ENCODE measurements at places on chromosomes 4 and X.

- no peak for DNase-seq
Measured at GRCh38 chrX:126339928-126340327, 173.8 kb upstream of the DCAF12L2 start.

DNA sequence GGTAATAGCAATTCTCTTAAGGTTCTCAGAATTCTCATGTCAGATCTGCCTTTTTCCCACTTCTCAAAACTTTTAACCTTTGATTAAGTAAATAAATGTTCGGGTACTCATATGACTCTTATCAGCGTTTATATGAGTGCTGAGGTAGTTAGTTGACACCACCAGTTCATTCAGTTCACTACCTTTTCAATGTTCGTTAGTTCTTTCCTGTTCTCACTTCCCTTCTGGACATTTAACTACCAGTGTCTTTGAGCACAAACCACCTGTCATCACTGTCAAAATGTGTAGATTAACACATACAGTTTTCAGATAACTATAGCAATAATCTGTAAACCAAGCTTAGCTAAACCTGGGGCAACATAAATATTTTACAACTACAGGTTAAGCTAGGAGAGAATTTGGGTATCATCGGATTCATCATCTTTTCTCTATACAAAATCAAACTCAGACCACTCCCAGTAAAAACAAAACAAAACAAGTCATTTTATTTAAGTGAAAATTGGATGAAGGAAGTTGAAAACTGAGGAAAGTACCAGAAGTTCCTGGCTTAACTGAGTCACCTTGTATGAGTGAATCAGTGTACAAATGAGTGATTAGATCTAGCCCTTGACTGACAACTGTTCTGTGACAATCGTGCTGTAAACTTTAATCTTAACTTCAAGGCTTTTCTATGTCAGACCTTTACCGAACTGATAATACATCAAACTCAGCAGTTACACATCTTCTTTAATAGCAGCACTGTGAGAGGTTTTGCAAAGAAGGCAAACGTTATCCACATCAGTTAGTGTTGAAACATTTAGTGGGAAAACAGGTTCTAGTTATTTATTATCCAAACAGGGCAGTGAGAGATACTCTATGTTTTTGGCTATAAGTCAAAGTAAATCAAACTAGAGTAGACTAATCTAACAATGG is 41.9 kb downstream of the ARHGEF38 start:
- DNase-seq = no peak

DNA sequence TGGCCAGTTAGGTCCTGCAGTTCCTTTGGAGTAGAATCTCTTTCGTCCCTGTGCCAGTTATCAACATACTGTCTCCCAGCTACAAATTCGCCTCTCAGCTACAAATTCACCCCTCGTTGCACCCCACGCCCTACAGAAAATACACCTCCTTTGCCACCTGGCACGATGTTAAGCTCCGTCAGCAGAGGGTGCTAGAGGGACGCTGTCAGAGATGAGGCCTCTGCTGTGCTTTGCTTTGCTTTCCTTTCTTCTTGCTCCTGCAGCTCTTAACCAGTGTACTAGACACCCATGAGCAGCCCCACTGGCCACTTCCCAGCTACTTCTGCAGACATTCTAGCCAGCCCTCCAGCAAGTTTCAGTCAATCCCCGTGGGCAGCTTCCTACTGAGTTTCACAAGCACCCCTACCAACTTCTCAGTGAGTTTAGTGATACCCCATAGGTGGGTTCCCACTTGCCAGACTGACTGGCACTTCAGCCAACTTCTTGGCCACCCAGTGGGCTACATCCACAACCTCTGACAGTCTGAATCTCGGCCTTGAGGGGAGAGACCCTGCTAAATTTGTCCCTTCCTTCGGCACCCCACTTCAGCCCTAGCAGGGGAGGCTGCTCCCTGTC is 21.8 kb downstream of the HAUS3 start:
- DNase-seq = peak; percentile 69

GRCh38 chrX:387729-388128 is 1.0 kb upstream of the PPP2R3B start:
- DNase-seq = no peak

- DNase-seq = no peak
Measured at GRCh38 chr4:148214529-148215166, 227.6 kb downstream of the NR3C2 start.

DNA sequence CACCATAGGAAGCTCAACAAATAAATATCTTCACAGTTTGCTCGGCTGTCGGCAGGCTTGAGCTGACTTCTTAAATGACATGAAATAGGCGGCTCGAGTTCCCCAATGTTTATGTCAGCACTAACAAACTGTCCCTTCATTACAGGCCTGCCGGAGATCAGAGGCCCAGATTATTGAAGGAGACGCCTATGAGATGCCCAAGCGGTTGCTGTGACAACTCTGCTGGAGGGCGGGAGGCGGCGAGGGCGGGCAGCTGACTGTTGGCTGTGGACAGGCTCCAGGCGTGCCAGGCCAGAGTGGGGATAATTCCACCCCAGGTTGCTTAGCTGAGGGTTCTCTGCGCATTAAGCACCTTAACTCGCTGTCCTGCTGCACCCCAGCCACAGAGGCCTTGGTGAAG is 39.2 kb upstream of the MSX1 start:
- DNase-seq = no peak

DNA sequence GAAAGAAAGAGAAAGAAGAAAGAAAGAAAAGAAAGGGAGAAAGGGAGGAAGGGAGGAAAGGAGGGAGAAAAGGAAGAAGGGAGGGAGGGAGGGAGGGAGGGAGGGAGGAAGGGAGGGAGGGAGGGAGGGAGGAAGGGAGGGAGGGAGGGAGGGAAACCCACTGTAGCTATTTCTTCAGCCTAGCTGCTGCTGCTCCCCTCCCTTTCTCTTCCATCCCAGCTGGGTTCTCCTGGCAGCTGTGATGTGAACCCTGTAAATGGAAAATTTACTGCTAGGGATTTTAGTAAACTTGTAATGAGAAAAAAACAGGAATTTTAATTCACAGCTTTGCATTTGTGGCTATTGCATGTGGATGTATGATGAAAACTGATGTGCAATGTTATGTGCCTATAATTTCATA is 8.0 kb downstream of the NR0B1 start:
- no peak for DNase-seq

DNA sequence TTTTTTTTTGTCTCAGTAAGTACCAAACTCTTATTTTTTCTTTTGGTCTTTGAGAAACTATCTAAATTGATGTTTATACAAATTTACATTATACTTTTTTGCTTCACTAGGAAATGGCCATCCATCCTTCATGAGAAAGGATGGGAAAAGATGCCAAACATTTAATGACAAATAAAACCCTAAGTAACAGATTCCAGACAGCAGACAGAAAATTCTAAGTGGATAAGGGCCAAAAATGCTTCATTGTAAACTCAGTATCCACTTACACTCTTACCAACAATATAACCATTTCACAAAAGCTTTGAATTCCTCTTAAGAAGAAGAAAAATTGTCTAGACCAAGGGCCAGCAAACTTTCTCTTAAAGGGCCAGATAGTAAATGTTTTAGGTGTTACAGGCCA is 3.5 kb downstream of the GUCY1B1 start:
- DNase-seq = no peak

DNA sequence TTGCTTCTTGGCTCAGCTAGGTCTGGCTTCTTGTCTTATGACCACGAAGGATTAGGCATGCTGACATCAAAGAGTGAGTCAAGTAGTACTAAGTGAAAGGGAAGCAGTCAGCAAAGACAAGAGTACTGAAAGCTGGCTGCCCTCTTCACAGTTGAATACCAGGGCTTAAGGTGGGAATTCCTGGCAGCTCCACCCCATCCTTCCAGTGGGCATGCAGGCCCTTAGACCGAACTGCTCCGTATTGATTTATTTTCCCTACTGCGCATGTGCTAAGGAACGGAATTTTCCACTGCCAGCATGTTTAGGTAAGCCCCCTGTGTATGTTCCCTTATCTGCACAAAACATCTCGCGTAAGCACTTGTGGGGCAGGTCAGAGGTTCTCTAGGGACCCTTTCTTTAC is 2320.1 kb downstream of the ARAP2 start:
- DNase-seq = no peak

DNA sequence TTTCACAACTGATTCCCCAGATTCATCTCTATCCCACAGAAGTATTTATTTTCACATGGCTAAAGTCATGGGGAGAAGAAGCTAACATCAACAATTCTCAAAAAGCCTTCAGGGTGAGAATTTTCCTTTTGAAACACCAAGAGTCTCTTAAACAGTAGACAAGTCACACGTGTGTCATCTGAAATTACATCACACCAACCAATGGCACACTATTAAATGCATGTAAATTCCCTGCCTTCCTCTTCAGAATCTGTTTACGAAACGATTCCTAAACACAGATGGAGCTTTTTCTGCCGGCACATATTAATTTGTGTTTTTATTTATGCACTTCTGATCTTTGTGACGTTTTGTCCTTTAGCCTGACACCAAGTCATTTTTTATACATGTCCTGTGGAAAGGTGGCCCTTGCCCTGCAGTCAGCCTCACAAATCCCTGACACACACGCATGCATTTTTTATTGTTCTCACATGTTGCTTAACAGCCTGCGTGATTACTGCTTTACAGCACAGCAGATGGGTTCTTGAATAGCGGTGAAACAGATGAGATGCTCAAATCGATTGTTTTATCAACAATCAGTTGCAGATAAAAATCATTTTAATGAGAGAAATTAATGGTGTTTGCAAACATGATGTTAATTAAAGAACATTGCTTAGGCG is 735.9 kb upstream of the TENM3 start:
- DNase-seq = no peak

DNA sequence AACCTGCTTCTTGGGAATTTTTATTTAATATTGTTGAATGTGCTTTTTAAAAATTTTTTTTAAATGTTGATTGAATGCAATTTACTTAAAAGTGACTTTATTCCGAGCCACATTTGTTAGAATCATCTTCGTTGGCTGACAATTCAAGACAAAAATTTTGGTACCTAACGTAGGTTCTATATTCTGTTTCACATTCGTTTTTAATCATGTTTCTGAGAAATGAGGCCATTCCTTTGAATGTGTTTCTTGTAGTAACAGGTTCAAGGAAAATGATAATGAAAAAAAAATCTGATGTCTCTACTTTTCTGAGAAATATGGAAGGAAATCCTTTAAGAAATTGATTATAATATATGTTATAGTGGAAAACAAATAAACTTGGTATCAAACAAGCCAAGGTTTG is 92.3 kb upstream of the DCLK2 start:
- no peak for DNase-seq

DNA sequence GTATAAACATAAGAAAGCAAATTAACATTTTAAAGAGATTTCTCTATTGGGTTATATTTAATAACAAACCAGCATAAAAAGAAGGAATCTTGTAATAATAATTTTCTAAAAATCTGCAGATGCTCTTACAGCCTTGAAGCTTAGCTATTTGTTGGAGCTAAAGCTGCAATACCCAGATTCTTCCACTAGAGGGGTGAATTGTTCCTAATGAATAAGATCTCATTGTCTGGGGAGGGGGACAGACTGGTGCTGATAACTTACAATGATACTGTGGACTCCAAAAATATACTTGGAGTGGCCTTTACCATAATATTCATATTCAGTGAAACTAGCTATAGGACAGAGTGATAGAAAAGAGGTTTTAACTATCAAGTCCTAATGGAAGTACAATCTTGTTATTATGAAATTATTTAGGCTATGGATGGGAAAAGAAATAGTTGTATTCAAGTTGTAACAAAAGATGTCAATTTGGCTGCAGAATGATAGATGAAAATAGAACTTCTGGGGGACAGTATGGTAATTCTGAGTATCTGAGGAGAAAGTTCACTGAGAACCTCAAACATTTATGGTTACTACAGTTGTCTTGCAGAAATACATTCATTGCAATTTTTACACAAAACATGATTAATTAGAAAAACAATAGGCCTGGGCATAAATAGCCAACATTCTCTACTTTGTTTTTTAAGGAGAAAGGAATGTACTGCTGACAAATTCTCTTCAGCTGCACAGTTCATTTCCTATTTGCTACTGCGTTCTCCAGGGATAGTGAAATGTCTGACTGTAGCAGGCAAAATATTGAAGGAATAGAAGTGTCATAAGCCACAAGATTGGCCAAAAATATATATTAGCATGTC is 443.3 kb downstream of the GBA3 start:
- DNase-seq = no peak

DNA sequence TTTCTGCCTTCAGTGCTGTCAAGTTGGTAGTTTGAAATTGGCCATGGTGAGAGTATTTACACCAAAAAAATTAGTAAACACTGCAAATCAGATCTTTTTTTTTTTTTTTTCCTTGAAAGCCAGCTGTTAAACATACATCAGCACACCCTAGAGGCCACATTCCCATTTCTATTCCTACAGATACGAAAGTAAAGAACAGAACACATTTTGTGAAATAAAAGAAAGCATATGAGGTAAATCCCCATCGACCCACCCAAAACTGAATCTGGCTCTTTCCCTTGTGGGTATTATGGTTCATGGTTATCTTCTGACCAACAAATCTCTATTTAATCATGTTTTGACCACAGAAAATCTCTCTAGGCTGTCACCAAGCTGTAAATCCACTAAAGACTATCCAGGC is 41.8 kb upstream of the AP1AR start:
- DNase-seq = no peak

DNA sequence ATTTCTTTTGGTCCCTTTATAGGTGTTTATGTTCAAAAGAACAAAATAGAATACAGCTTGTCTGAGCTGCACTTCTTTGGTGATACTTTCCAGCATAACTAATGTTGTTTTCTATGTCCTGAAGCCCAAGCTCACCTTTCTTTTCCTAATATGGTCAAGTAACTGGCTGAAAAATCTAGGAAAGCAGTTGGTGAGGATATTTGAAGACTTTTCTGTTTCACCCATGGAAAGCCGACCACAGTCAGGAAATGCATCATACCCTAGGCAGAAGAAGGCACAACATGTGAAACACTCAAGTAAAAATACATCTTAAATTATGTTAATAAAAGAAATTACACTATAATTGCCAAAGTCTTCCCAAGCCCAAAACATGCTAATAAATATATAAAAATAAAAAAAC is 337.0 kb downstream of the PDGFC start:
- no peak for DNase-seq

DNA sequence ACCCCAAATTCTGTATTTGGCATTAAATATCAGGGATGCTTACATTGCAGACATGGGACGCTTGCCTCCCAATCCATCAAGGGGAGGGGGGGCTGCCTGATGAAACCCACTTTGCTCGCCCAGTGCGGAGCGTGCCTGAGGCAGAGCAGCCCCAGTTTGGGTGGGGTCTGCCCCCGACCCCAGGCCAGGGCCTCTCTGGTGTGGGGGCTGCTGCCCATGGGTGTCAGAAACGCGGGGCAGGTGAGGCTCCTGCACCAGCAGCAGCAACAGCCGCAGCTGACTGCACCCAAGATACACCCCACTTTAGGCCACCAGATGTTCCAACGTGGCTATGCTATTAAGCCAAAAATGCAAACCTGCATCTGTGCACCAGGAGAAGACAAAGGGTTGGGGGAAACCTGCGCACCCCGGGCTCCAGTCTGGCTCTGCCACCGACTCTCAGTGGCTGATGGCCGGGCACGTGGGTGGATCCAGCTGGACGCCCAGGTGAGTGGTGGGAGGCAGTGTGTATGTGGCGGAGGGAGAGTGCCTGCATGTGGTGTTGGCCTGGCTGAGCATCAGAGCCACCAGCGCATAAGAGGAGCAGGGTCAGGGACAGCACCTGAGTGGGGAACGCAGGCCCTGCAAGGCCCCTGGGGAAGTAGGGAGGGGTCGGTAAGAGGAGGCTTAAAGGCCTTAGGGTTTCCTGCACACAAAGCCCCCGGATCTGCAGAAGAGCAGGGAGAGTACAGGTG is 86.2 kb downstream of the ABLIM2 start:
- DNase-seq = no peak
